Right ventricle myocardium superior (tissue), 1 donor: ENCODE measurements at places on chromosomes 1 and 21.
A peak's percentile ranks its signal among the peaks of the same experiment; 100 is the strongest.

GRCh38 chr1:204222764-204223055 is 8.9 kb upstream of the GOLT1A start:
- no peak for DNase-seq

- no peak for DNase-seq
These were observed 5.7 kb downstream of the BCL2L15 start for GRCh38 chr1:113881661-113882060.

GRCh38 chr1:199774433-199775089 is 252.9 kb upstream of the NR5A2 start:
- no peak for DNase-seq

DNA sequence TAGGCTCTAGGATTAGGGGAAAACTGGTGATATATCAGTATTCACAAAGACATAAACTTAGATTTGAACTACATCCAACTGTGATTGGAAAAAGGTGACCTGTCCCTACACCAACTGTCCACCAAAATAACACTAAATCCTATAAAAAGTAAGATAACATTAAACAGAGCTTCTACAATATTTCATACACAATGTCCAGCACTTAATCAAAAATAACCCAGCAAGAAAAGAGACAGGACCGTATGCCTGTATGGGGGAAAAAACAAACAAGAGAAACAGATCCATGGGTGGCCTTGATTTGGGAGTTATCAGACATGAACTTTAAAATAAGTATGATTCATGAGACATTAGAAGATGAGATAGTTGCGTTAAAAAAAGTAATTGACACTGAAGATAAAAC is 9.7 kb upstream of the COL6A2 start:
- DNase-seq = no peak

GRCh38 chr1:206925106-206925736 is 3.5 kb upstream of the FCMR start:
- DNase-seq = peak; percentile 68

- DNase-seq = no peak
These were observed 83.0 kb upstream of the TSPAN2 start for GRCh38 chr1:115172270-115172669.

DNA sequence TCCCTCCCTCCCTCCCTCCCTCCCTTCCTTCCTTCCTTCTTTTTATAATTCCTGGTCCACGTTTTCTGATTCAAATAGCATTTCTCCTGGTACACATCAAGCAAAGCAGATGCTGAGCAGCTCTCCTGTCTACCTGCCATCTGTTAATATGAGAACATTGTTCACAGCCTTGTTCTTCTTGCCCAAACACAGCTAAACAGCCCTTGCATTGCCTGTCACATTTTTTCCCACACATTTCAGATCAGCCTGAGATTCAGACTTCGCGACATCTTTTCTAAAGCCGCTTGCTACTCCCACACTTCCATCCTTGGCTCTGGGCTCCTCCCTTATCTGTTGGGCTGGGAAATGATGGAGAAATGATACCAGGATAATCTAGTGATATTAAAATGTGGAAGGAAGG is 200.5 kb downstream of the PCP4 start:
- DNase-seq = no peak

GRCh38 chr1:212504171-212504803 is 71.6 kb downstream of the NENF start:
- DNase-seq = no peak

DNA sequence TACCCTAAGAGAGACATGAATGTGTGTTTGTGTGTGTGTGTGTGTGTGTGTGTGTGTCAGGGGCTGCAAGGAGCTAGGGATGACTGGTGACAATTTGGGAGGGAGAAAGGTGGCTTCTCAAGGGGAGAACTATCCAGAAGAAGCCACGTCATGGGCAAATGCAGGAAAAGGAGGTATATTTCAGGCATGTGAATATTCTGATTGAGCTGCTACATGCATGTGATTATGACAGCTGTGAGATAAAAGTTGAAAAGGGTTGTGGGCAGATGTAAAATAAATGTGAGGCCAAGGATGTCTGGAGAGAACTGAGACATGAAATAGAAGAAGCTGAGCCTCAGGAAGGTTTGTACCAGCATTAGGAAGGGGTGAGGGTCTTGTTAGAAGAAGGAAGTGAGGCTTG is 4.5 kb downstream of the CYP4A11 start:
- no peak for DNase-seq

DNA sequence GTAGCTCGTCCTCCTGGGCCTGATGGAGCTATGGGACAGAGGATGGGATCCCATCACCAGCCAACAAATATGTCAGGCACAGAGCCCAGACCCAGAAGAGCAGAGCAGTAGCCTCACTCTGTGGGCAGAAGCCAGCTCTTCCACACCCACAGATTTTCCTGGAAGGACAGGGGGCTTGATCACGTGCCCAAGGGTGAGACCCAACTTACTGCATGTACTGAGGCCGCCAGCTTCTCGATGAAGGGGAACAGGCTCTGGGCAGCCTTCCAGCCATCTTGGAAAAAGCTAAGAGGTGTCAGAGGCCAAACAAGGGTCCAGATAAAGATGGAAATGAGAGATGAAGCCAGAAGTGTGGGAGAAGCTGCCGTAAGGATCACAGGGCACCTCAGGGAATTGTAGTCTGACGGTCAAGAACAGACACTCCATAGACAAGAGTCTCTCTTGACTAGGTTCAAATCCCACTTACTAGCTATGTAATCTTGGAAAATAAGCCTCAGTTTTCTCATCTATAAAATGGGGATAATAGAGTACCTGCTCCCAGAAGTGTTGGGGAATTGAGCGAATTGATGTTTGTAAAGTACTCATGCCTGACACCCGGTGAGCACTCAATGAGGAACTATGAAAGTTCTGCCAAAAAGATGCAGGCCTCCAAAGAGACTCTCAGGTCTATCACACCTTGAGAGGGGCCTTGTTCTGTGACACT is 17.0 kb upstream of the TCEA3 start:
- DNase-seq = peak; percentile 68

GRCh38 chr21:18147678-18148077 is 97.0 kb upstream of the CHODL start:
- DNase-seq = no peak

GRCh38 chr1:15051882-15052528 is 101.5 kb upstream of the TMEM51 start:
- DNase-seq = no peak

DNA sequence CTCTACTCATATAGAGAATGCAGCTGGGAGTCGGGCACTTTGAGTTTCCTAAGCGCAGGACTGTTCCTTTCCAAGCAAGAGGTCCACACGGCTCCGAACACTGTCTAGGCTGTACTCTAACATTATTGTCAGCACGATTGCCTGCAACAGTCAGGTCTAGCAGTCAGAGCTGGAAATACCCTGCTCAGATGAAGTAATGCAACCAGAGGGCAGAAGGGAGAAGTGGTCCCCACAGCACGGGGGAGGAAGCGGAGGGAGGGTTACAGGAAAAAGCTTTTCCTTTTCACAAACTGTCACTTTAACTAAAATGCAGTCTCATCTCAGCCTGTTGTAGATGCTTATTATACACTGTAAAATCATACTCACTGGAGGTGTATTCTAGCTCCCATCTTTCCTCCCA is 98.9 kb upstream of the SLC44A3 start:
- no peak for DNase-seq

DNA sequence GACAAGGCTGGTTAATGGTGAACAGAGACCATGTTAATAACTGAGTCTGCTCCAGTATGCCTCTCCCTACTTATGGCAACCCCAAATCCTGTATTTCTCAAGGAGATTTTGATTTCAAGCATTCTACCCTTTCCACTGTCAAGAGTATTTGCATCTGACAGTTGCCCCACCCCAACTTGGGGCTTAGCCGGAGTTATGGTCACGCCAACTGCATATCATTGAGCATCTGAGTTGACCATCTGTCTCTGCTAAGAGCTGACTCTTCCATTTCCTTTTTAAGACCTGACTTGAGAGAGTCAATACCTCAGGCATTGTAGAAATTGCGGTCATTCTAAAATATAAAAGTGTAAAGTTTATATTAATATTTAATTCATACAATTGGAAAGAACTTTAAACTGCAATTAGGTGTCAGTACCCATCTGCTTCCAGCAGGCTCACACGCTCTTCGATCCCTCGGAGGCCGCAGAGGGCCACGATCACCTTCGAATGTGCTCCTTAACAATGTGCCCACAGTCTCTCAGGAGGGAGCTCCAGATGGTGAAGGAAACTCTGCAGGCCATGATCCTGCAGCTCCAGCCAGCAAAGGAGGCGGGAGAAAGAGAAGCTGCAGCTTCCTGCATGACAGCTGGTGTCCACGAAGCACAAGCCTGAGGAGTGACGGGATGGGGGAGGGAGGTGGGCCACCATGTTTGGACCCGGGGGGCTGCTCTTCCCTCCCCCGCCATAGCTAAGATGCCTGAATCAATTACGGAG is 409.8 kb downstream of the DISC1 start:
- no peak for DNase-seq

GRCh38 chr1:214220891-214221290 is 60.1 kb upstream of the SMYD2 start:
- DNase-seq = no peak

DNA sequence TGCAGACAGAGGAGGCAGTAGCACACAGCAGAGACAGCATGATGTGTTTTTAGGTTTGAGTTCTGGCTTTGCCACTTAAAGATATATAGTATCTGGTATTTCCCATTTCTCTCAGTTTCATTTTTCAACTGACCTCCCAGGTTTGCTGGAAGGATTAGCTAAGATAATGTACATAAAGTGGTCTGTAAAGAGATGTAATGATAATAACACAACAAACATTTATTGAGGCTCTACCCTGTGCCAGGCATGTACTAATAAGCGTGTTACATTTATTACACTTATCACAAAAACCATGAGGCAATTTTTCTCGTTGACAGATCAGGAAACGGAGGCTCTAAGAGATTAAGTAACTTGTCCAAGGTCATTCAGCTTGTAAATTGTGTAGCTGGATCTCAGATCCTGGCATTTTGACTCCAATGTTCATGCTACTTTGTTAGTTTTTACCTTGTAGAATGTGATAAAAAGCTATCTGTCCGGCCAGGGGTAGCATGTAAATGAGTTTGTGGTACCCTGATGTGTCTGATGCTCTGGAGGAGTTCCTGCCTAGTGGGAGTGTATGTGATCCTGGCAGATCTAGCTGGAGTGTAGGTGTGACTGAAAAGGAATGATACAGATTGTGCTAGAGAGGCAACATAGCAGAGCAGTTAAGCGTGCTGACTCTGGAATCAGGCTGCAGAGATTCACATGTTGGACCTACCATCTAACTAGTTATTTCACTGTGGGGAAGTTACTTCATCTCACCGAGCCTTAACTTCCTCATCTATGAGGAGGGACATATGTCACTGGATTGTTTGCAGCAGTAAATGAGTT is 146.6 kb downstream of the VPS13D start:
- DNase-seq = no peak

DNA sequence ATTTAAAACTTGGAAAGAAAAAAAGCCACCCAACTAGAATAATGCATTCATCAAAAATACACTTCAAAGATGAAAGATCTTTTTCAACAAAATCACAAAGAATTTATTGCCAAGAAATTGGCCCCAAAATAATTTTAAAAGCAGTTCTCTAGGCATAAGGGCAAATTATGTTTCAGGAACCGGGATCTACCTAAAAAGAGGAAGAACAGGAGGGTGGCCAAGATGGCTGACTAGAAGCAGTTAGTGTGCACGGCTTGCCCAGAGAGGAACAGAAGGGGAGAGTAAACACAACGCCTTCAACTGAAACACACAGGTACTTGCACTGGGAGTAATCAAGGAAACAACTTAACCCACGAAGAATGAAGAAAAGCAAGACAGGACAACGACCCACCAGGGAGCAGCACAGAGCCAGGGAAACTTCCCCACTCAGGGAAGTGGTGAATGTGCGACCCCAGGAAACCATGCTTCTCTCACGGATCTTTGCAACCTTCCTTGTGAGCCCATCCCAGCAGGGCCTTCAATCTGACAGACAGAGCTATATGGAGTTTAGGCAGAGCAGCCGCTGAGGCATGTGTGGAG is 46.1 kb downstream of the ACKR1 start:
- no peak for DNase-seq

- no peak for DNase-seq
These were observed 467.5 kb downstream of the PTPRU start for GRCh38 chr1:29703596-29704370.

DNA sequence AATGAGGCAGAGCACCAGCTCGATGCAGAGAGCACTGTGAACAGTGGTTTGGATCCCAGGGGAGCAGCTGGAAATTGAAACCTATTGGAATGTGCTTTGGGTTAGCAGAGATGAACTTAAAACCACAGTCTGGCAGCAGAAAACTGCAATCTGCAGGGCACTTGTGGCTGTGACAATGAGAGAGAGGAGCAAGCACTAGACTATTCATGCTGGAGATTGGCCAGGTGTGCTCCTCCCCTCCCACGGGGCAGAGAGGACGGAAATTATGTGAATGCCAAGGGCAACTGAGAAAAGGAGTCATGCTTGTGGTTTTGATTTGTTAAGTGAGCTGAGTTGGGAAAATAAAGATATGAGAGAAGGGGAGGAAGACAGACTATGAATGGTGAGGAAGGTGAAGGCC is 38.1 kb downstream of the HSD3B2 start:
- no peak for DNase-seq

- no peak for DNase-seq
These were observed 49.3 kb downstream of the GNB1 start for GRCh38 chr1:1841575-1841995.

GRCh38 chr1:27341525-27342252 is at the start of gene SYTL1:
Gene SYTL1 (plus strand): TSS chr1:27342022. CDS start chr1:27345335, 3,313 bp downstream.
- DNase-seq = peak; percentile 61

- peak; percentile 67 for DNase-seq
These were observed 14.6 kb downstream of the NFASC start for GRCh38 chr1:204885288-204885711.

- no peak for DNase-seq
These were observed 53.1 kb downstream of the ST7L start for GRCh38 chr1:112565800-112566199.

DNA sequence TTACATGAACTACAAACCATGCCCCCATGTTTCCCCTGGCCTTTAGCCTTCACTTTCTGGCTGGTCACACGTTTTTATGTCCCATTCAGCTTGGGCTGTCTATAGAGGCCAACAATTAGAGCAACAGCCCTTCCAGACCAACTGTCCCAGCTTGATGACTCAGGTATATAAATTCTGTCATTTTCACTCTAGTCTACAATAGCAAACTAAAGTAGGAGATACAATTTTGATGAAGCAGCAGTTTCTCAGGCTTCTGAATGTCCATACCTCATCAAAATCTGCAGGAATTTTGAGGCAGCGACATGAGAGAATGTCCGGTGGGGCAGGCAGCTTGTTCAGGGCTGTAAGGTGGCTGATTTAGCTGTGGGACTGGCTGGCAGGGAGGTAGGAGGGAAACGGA is 45.6 kb upstream of the VAV3 start:
- no peak for DNase-seq
